A172 (cell line): ENCODE measurements at places on chromosomes 11 and 22. TPM values are rescaled to one million over a fixed set of nuclear protein-coding genes. Genes with fewer than 3 reads are reported as not detected.

DNA sequence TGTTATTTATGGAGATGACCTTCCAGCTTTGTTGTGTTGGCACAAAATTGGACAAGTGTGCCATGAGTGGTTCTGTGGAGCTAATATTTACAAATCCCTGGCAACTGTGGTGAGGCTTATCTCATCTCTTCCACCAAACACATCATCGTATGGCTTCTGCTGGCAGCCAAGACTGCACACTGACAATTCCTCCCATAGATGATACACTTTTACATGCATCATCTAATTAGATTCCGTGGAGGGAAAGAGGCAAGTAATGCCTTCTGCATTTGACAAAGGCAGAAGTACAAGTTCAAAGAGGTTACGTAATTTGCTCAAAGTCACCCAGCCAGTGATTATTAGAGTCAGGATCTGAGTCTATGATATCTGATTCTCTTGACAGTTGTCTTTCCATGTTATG is 62.7 kb upstream of the KIRREL3 start:
- DNase-seq = no peak

GRCh38 chr11:68541116-68541515 is 80.6 kb downstream of the PPP6R3 start:
- DNase-seq = no peak

DNA sequence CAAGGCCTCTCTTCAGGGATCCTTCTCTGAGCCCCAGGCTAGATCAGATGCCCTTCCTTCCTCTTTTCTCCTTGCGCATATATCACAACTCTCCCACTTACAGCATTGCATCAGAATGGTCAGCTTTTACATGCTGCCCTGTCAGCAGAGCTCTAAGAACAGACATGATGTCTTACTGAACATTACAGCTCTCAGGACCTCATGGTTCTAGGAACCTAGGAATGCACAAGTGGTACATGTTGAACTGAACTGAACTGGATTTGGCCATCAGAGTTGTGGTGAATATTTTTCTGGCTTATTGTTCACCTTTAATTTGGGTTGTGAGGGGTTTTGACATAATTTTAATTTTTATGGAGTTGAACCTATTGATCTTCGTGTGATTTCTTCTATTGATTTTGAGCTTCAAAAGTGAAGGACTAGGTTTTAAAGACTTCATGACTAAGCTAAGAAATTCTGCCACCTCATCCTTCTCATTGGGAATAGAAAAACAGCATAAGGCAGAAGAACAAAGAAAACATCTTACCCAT is 37.7 kb upstream of the SPON1 start:
- no peak for DNase-seq

DNA sequence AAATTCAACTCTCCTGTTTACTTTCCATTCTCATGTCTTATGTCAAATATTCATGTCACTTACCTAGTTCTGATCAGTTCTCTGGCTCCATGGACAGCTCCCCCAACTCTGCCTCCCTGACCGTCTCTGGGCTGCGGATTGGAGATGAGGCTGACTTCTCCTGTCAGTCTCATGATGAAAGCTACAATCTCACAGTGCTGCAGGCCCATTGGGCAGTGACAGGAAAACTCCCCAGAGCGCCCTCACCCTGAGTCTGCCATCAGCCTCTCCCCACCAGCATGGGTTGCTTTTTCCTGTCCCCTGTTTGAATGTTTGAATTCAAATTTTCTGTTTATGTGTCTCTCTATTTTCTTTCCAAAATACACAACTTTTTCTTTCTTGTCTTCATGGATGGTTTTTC is 63.8 kb upstream of the TOP3B start:
- no peak for DNase-seq

DNA sequence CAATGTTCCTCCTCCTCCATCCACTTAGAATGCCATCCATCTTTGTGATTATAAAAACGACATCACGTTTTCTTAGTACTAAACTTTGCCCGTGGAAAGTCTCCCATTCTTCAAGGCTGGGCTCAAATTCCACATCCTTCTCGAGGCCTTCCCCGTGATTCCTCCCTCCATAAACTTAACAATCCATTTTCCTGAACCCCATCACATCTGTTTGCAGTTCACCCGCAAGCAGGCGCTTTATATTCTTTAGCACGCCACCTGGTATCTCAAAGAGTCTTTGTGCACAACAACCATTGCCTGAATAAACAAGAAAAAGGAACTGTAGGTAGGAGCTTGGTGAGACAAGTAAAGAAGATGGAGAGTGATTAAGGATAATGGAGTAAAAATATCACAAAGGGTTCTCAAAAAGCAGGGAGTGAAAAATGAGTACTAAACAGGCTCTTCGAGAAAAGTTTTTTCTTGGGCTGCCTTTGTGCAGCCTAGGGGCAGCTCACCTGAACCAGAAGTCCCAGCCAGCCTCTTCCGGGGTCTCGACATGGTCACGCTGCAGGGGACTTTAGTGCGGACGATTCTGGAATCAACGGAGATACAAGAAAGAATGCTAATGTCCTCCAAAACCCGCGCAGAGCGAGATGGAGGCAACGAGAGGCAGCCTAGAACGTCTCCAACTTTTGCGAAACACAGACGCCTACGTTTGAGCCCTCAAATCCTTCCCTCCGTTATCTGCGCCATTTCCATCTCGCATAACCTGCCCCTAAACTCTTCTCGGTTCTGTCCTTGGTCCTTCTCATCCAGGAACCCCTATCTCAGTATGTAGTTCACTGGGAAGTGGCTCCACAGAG is 585 bp downstream of the THYN1 start:
- DNase-seq = no peak

GRCh38 chr22:23626286-23626975 is 5.7 kb downstream of the DRICH1 start:
- DNase-seq = no peak

DNA sequence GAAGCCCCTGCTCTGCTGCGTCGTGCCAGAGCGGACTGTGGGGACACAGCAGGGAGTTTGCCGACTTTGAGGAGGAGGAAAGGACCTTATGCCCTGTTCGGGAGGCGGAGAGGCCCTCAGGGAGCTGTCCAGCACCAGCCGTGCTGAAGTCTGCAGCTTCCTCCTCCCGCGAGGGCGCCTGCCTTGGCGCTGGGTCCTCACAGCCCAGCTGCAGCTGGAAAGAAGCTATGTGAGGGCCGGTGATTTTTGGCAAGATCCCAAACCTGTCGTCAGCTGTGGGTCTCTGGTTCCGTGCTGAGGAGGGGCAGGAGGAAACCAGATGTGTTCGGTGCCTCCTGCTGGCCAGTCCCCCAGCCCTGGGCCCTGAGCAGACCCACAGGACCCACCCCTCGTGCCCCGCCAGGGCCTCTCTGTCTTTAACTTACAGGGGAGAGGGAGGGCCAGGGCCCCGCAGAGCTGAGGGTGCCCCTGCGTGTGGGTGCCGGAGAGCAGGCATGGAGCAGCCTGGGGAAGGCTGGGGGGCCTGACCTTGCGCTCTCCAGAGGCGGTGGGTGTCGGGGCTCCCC is 12.0 kb downstream of the BRSK2 start:
- no peak for DNase-seq

Gene SCO2
- 8.0 and 9.5 TPM in 2 replicates for total RNA-seq

Gene THAP7
- 46.9 and 49.0 TPM in 2 replicates for total RNA-seq

Gene C22orf31
- total RNA-seq = not detected in 2 replicates
